NCI-H2081 treated with DMSO at 0.1 percent for 48 hours (cell line): ENCODE measurements at places on chromosomes 6 and 20.

- DNase-seq: no peak
Observed at GRCh38 chr6:151452750-151453427, 963 bp upstream of the RMND1 start.

DNA sequence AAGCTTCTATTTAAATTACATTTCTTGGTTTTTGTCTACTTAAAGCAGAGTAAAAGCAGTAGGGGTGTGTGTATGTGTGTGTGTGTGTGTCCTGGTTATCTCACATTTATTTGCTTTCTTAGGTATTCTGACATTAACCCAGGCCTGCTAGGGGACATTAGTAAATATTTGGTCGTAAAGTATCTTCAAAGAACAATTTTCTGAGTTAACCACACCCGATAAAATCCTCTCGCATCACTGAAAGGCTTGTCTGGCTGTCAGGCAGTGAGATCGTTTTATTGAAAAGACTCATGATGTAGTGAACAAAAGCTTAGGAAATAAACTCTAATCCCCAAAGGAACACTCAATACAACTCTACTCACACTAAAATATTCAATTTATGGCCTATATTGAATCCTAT, 77.9 kb downstream of the ZNF217 start:
- DNase-seq: no peak

DNA sequence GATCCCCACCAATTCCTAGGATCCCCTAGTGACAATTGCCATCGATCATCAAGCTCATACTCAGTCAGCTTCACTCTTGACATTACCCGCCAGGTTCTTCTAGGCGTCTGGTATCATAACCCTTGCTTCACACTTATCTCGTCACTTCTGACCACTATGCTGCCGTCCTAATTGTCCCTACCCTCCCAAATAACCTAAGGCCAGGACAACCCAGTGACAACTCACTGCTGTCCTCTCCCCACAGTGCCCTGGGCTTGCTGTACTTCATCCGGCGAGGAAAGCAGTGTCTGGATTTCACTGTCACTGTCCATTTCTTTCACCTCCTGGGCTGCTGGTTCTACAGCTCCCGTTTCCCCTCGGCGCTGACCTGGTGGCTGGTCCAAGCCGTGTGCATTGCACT, 3.7 kb downstream of the SYS1 start:
- DNase-seq: no peak

DNA sequence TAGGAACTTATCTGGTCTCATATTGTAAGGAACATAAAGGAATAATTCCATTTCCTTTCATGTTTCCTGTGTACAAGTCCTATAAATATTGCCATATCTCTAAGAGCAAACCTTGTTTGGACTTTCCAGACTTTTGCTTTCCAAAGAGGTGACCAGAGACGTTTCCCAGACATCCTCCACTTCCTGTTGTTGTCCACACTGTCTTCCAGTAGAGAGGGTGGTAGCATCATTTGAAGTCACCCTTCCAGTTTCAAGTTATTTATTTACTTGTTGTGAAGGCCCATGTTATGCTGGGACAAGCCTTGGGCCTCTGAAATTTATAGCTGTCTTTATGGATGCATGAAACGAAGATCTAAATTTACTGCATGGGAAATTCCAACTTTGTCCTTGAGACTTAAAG, 10.6 kb upstream of the TGM3 start:
- DNase-seq: no peak

GRCh38 chr6:146410851-146411595, 132.6 kb upstream of the RAB32 start:
- no peak for DNase-seq

- DNase-seq: no peak
Observed at GRCh38 chr6:158868890-158869825, 50.0 kb upstream of the EZR start.

DNA sequence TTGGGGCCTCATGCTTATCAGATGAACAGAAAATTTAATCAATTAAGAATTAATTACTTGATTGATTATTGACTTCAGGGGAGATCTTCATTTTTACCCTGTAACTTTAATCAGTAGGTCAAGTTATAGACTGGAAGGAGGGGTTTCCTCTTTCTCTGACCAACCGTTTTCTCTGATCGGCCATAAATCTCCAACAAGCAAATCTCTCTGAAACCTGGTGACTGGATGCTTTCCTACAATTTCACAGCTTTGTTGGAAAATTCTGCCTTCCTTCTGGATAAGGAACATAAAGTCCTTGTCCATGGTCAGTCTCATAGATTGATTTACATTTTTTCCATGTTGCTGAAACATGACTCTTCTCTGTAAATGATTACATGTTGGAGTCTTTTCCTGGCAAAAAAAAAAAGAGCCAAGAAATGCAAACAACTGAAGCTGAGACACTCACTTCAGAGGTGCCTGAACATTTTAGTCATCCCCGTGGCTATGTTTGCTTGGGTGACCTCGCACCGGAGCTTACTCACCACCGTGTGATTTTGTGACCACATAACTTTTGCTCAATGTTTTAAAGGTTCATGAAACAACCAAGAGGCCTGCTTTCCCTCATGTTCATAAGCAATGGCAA, 31.0 kb downstream of the IRF4 start:
- DNase-seq: no peak

- DNase-seq: no peak
Observed at GRCh38 chr6:63537201-63537958, 34.9 kb upstream of the LOC128125822 start.

- no peak for DNase-seq
Observed at GRCh38 chr6:53803081-53803860, 8.5 kb downstream of the LRRC1 start.

GRCh38 chr6:35596448-35597442, 84.0 kb upstream of the TULP1 start:
- no peak for DNase-seq

DNA sequence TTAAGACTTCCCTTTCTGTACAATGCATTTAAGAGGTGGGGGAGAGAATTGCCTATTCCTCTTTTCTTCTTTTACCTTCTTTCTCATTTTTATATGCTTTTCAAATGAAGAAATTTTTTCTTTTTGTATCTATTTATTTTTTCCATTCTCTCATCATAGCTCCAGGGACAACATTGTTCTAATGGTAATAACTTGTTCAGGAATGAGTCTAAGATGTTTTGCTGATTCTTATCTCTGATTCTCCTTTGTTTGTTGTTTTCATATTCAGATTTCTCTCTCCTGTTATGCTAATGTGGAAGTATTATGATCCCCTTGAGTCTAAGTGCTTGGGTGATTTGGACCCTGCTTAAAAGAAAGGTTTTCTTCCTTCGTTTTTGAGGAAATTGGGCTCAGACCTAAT, 451.6 kb downstream of the CDKAL1 start:
- no peak for DNase-seq

DNA sequence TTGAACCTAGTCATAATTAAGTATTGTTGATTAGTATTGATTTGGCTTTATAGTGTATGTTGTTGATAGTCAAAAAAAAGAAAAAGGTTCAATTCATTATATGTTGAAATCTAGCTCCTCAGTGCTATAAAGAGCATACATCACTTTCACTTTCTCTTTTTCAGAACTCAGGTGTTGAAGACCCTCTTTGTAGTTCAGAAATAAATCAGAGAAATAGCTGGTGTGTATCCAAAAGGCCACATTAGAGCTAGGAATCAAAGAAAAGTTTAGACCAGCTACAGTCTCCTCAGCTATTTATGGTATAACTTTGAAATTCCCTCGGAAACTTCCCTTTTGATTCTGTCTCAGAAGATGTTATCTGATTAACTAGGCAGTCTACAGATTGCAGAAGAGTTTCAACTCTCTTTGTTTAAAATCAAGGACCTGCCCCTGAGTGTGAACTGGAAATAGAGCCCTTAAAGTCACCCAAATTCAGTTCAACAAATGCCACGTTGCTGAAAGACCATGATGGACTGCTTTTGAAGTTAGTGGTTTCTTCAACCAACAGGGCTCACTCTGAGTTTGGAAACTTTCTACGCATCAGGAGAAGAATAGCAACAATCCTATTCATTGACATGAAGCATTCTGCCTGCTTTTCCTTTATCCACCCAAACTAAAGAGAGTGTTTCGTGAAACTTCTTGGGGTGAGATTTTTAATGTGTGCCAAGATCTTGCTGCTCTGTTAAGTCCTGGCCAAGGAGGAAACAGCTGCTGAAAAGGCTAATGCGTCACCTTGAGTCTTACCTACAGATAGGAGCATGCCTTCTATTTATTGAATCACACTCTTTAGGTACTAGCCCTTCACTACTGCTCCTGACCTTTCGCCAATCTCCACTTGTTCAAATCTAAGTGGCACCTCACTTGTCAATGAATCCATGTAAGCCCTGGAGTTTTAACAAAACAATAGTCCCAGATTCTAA, 111.7 kb downstream of the TNFRSF21 start:
- DNase-seq: no peak

GRCh38 chr6:87738744-87739143, 36.7 kb upstream of the AKIRIN2 start:
- no peak for DNase-seq

GRCh38 chr6:45505470-45505869, 127.7 kb upstream of the SUPT3H start:
- DNase-seq: no peak

DNA sequence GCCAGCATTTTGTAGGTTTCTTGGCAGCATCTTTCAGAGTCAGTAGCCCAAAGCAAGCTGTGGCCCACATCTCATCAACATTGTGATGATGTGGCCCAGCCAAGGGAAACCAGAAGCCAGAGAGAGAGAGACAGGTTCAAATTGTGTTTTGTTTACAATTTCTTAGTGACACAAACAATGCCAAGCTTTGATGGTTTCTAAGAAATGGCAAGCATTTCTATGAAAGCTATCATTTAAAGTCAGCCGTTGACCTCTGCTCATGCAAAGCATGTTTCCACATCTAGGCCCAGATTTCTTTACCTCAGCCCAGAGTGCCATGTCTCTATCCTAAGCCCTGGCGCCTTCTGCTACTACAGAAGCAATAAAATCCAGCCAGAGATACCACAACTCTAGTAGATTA, 32.9 kb downstream of the GCM1 start:
- no peak for DNase-seq

DNA sequence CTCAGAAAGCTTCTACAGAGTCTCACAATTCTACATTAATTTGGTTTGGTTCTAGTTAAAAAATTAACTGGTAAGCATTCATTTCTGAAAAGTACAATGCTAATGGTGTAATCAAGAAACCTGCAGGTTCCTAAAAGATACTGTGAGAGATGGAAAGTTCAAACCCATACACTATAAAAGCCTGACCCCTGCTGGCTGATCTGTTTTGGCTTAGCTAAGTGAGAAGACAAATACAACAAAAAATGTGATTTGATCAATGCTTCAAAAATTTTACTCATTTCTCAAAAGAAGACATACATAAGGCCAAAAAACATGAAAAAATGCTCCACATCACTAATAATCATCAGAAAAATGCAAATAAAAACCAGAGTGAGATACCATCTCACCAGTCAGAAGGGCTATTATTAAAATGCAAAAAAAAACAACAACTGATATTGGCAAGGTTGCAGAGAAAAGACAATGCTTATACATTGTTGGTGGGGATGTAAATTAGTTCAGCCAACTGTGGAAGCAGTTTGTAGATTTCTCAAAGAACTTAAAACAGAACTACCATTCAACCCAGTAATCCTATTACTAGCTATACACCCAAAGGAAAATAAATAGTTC, 102.8 kb downstream of the MOXD1 start:
- DNase-seq: no peak

- no peak for DNase-seq
Observed at GRCh38 chr20:11186301-11187008, 512.7 kb upstream of the JAG1 start.

- no peak for DNase-seq
Observed at GRCh38 chr6:140663094-140663493, 1288.6 kb upstream of the CITED2 start.

GRCh38 chr6:32371803-32372202, at the start of gene TSBP1:
TSBP1 (minus strand) TSS chr6:32371903; CDS start chr6:32371706, 197 bp downstream.
- no peak for DNase-seq

- DNase-seq: no peak
Observed at GRCh38 chr20:23366384-23366783, 4.4 kb downstream of the GZF1 start.

DNA sequence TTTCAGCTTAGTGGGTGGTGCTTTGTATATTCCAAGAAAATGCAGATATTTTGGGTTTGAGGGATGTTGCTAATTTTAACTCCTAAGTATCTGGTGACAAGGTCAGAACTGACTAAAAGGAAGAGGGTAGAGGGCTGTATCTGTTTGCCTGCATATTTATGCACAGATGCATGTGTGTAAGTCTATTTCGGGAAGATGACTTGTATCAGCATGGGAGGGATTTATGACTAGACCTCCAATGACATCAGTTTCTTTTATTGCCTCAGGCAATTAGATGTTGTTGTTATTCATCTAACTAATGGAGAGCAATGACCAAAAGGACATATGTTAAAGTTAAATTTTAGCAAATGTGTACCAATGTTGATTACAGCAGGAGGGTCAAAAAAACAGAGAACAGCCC, 734.3 kb downstream of the QKI start:
- DNase-seq: no peak

- DNase-seq: no peak
Observed at GRCh38 chr6:161200610-161201370, 73.1 kb downstream of the AGPAT4 start.

GRCh38 chr20:38270869-38271605, 10.5 kb upstream of the KIAA1755 start:
- no peak for DNase-seq

- DNase-seq: no peak
Observed at GRCh38 chr6:166032366-166033200, 135.1 kb downstream of the TBXT start.

DNA sequence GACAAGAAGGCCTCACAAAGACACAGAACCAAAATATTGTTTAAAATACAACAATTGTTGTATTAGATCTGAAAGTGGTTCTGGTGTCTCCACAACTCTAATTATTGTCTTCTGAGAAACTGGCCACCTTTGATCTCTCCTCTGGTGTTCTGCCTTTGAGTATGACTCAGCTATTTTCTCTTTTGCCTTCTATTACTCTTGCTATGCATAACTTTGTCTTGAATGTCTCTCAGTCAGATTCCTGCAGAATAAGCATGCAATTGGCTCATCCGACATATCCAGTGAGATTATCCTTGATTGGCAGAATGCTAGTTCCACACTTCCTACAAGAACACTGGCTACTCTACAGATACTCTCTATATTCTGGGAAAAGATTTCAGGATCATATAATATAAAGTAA, 14.3 kb upstream of the EPM2A start:
- DNase-seq: no peak

DNA sequence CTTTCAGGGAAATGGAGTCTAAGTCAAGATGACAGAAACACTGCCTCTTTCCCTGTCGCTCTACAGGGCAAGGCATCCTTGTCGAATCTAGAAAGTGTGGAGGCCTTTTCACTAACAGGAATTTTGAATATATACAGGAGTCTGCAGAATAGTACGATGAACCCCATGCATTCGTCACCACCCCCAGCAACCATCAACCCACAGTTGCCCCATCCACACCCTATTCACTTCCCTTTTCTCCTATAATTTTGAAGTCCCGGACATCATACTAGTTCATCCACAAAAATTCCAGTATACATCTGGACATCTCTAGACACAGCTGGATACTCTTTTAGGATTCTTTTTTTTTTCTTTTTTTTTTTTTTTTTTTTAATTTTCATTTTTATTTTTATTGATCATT, 80.7 kb upstream of the RIN2 start:
- no peak for DNase-seq
